Common myeloid progenitor, CD34-positive (primary cell): ENCODE measurements at places on chromosomes 6 and 20.

- DNase-seq = no peak
Observed at GRCh38 chr6:142421285-142422117, 119.7 kb downstream of the ADGRG6 start.

- no peak for DNase-seq
Observed at GRCh38 chr6:167698540-167698939, 128.2 kb upstream of the AFDN start.

DNA sequence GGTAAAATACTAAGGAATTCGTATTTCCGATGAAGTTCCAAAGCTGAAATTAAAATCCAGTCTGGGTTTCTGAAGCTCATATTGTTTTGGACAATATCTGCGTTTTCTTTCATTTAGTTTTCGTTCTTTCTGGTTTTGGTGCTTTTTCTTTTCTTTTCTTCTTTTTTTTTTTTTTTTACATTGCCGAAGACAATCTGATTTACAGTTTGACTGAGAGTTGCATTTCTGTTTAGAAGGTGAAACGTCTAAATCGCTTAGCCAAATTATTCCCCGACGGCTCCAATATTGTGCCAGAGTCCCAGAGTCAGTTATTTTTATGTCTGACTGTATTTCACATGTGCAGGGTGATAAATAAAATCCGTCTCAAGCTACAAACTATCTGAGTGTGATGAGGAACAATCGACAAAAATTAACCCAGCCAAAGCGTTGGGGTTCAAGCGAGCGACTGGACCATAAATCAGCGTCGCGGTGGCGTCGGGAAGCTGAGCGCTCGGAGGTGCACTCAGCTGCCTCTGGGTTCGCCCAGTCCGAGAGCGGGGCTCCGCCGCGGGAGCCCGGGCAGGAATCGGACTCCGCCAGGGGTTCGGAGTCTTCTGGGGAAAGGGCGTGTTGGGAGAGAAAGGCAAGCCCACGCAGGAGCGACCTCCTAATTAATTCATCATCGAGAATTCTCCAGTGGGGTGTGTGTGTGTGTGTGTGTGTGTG lies 8.2 kb upstream of the TBX18 start:
- no peak for DNase-seq

- no peak for DNase-seq
Observed at GRCh38 chr6:8108759-8109539, 6.6 kb upstream of the EEF1E1 start.

DNA sequence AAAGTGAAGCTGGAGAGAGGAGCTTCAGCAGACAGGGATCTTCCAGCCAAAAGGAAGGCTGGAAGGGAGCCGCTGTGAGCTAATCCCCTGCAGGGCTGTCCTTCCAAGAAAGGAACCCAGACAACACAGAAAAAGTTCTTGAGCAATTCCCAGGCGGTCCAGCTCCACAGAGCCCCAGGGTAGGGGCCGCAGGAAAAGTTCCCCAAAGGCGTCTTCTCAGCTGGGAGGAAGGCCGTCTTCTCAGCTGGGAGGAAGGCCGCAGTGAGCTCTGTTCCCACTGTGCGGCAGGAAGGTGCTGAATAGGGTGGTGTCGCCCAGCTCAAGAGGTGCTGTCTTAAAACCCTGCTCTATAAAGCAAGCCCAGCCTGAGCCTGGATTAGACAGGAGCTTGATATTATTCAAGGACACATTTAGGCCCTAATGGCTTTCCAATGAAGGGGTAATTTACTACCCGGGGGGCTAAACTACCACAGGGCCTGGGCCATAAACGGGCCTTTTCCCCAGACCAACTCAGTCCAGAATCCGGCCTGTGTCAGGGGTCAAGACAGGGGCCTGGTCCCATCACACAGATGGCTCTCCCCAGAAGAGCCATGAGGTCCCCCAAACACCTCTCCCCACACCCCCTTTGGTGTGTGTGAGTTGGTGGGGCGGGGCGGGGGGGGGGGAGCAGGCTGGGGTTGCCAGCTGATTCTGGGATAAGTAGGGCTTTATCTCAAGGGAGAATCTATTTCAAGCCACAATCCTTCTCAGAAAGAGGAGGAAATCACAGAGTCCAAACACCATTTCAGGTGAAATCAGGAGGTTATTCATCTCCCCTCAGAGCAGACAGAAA lies 103.6 kb downstream of the NOL4L start:
- DNase-seq = no peak

DNA sequence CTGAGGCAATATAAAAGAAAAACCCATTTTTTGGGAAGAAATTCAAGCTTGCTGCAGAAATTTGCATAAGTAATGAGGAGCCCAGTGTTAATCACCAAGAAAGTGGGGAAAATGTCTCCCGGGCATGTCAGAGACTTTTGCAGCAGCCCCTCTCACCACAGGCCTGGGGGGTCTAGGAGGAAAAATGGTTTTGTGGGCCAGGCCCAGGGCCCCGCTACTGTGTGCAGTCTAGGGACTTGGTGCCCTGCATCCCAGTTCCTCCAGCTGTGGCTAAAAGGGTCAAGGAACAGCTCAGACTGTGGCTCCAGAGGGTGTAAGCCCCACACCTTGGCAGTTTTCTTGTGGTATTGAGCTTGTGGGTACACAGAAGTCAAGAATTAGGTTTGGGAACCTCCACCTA lies 209.7 kb downstream of the HDGFL1 start:
- DNase-seq = no peak

- no peak for DNase-seq
Observed at GRCh38 chr6:124792386-124792785, 169.9 kb upstream of the RNF217 start.

DNA sequence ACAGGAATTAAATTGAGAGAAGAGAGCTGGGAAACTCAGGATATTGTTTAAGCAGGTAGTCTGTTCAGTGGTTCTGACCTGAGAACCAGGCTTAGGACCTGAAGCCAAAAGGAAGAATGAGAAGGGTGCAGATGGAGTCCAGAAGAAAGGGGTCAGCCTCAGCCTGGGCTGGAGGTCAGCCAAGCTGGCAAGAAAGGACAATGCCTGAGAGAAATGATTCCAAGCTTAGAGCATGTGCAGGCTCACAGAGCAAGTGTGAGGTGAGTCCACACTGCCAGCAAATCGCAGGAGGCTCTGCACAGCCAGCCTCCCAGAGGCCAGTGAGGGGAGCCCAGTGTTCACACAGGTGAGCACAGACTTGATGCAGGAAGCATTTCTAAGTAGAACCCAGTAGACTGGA lies 47.3 kb downstream of the DAAM2 start:
- DNase-seq = no peak

GRCh38 chr6:101534386-101534785 lies 140.9 kb downstream of the GRIK2 start:
- DNase-seq = no peak

- no peak for DNase-seq
Observed at GRCh38 chr6:163341224-163342061, 73.1 kb upstream of the QKI start.

GRCh38 chr6:35218021-35218420 lies 4.3 kb downstream of the SCUBE3 start:
- DNase-seq = peak; percentile 17

GRCh38 chr20:58837717-58838116 lies 13.0 kb downstream of the GNAS-AS1 start:
- DNase-seq = no peak
